ENCODE measurements at places on chromosomes 7 and 10. TPM values are rescaled to one million over a fixed set of nuclear protein-coding genes. Genes with fewer than 3 reads are reported as not detected.

DNA sequence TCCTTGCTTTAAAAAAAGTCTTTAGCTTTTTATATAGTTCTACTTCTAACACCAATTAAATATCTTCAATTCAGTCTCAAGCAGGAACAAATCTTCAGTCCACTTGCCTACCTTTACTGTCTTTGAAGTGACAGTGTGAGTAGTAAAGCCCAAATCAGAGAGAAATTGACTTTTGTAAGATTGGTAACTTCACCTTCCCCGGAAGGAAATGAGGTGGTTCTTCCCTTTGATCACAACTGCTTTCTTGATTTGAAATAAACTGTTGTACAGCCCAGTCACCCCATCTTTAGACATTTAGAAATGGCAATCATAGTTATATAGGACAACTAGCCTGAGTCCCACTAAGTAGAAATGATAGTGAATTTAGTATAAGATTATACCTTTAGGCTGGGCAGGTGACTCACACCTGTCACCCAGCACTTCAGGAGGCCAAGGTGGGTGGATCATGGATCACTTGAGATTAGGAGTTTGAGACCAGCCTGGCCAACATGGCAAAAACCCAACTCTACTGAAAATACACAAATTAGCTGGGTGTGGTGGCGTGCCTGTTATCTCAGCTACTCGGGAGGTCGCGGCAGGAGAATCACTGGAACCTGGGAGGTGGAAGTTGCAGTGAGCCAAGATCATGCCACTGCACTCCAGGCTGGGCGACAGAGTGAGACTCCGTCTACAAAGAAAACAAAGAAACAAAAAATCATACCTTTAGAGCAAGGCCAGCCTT, 4.7 kb downstream of the FAS start:
- peak overlapping the region; percentile 20 for H3K4me3 ChIP-seq
- peak overlapping the region; percentile 59 for H3K27ac ChIP-seq
- peaks cover 6% of the 10 kb centered on the region for H3K36me3 ChIP-seq
- peak; percentile 23 for DNase-seq
- peaks cover 55% of the 10 kb centered on the region for H3K4me1 ChIP-seq
- no peaks in the 10 kb centered on the region for H3K27me3 ChIP-seq

DNA sequence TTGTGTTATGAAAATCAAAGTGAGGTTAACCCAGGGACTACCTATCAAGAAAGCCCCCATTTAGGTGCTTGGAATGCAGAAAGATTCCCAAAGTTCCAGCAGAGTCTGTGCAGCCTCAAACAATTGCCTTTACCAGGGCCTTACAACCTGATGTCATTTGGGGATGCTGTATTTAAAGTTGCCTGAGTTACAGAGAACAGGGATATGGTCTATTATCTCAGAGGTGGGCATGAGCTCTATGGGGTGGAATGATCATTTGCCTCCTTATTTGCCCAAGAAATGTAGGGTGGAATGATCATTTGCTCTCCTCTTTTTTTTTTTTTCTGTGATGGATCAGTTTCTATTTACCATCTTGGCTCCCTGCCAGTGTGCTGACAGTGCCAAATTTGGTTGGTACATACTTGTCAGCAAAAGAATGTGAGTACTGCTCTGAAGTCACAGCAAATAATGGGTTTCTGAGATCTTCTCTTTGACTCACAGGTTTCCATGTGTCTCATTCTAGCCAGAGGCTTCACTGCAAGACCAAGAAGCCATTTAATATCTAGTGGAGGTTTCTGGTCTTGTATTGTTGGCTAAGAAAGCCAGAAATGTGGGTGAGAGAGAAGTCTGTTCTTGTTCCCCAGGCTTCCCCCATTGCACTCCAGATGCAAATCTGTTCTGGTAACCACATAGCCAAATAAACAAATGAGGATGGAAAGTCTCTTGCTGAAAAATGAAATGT, 45.5 kb upstream of the ZNRF2 start:
- H3K4me1 ChIP-seq: peaks cover 12% of the 10 kb centered on the region
- no peak overlapping the region for H3K4me3 ChIP-seq
- no peak overlapping the region for H3K27ac ChIP-seq
- H3K27me3 ChIP-seq: peaks cover 4% of the 10 kb centered on the region
- no peaks in the 10 kb centered on the region for H3K36me3 ChIP-seq
- peak; percentile 74 for DNase-seq

Gene ELFN1
- 0.09 TPM for total RNA-seq

Gene INA
- total RNA-seq: 0.35 TPM

Gene FLNC
- 0.09 TPM for total RNA-seq
